Stimulated activated CD4-positive, alpha-beta T cell treated with anti-CD3 and anti-CD28 coated beads, TNF-alpha, amount 100 ng/mL, for 48 hours (primary cell): ENCODE measurements at places on chromosomes 3 and 15.

DNA sequence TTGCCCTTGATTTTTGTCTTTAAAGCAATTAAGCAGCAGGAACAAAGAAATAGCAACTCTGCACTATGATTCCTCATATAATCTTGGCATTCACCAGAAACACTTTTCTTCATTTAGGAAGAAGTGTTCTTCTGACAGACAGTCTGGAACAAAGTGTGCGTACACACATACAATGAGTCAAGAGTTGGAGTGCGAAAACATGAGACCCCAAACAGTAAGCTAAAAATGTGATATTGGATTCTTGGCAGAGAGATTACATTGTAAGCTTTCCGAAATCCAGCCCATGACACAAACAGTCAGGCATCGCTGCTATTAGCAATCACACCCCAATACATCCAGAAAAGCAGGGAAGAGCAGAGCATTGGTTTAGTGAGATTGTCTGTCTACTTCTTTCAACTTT, 306.7 kb upstream of the TBC1D5 start:
- DNase-seq, result no peak

DNA sequence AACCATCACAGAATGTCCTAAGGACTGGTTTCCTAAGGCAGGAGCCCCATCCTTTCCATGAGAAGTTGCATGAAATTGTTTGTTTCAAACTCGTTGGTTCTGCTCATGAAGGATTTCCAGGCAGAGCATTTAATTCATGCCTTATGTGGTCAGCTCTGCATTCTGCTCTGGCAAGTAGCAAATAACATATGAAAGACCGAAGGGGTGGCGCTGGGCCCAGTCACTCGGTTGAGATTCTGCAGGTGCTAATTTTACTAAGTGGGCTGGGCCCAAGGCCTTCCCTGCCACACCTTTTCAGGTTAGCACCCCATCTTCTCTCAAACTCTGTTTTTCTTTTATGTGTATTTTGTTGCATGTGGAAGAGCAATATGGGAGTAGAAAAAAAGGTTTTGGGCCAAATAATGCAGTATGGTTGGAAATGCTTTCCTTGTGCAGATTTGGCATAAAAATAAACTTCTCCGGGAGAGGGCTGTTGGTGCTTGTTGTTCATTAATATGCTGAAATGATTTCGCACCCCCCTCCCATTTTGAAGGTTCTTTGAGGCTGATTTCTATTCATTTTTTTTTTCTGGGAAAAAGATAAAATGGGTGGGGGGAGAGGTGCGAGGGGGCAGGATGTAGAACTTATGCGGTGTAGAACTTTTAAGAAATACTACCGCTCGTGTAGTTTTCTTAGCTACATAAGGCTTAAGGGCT, 182.9 kb upstream of the FEZF2 start:
- DNase-seq, result no peak

DNA sequence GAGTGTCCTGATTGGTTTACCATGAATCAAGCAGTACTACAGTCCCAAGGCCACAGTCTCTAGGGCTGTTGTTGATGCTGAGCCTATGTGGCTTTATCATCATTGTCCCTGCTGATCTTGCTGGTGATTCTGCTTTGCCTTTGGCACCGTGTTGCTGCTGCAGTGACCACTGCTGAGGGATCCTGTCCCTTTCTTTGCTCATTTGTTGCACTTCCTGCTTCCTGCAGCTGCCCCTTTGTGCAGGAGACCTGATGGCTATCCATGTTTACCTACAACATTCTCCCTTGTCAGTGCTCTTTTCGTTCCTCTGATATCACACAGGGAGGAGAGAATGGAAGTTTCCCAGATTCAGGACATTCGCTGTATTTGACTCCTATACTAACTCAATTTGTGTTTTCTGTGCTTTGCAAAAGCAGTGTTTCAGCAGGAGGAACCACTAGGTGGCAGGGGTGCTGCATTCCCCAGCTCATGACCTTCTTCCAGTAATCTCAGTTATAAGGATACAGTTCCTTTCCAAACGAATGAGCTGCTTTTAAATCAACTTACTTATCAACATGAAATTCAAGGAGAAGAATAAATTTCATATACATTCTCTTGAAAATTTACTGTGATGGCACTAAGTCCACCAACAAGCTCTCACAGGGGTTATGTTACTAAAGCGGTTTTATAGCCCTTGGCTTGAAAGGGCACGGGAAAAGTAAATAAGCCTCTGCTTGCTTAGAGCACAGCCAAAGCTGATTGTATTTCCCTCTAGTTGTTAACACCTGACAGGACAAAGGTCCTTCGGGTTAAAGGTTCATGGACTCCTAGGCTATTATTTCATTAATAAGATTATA, 9.7 kb upstream of the THUMPD3 start:
- DNase-seq, result no peak

- no peak for DNase-seq
Measured at GRCh38 chr3:197841789-197842188, 50.7 kb downstream of the LRCH3 start.

DNA sequence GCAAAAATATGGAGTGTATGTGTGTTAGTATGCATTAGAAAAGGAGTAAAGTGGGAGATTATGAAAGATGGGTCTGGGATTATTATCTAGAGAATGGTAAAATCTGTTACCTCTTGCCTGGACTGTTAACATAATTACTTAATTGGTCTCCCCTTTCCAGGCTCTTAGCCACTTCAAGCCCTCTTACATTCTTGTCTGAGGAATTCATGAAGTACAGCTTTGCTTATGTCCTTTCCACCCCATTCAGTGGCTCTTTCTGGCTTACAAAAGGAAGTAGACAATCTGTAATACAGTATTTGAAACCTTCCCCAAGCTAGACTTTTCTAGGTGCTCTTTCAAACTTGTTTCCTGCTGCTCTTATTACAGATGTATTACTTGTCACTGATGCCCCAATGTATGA, 129.8 kb downstream of the MBNL1 start:
- no peak for DNase-seq

GRCh38 chr3:125552401-125552800, 32.4 kb upstream of the SNX4 start:
- DNase-seq, result no peak

- no peak for DNase-seq
Measured at GRCh38 chr3:194103983-194104751, 31.8 kb upstream of the HES1 start.

DNA sequence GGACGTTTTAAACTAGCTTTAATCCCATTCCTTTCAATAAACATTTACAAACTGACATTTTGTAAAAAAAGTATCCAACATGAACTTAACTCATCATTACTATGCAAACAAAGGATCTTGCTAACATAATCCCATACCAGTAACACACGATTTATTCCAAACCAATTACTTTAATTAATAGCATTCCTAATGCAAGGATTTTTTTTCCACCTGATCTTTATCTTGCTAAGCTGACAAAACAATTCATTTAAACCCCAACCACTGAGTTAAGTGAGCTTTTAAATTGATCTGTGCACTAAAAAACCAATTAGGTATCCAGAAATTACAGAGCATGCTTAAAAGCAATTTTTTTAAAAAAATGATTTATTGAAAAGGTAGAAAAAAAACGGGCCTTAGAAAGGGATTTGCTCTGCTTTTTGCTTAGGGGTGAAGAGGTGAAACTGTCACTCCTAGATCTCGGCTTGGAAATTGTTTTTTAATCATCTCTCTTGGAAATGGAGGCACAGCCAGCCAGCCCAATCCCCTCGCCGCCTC, 1.2 kb downstream of the SH3BP5 start:
- DNase-seq, result no peak

GRCh38 chr3:145015253-145015652, 1043.6 kb downstream of the DIPK2A start:
- no peak for DNase-seq

DNA sequence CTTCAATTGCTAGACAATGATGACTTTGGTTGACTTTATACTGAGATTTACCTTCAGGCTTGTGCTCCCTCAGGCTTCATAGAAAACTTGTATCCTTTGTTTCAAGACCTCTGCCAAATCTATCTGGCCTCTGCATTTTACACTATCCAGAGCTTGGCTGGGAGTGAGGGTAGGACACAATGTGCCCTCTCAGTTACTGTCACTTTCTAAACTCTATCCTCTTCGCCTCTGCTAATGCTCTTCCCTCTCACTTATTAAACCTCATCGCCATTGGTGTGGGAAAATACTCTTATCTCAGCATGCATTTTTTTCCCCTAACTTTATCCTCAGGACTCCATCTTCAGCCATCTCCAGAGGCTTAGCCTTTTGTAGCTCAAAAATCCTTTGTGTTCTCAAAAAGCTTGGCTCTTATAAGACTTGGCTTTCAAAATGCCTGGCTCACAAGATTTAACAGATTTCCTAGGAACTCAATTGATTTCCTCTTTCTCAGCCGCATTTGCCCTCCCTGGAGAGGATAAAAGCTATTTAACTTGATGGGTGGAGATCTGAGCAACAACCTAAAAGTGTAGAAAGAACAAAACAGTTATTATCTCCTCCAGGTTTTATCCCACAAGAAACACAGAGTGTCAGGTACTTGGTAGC, 28.3 kb downstream of the SUCNR1 start:
- no peak for DNase-seq

GRCh38 chr3:34864011-34864410, 775.3 kb upstream of the ARPP21 start:
- DNase-seq, result no peak

- no peak for DNase-seq
Measured at GRCh38 chr3:74075241-74075640, 450.5 kb upstream of the PDZRN3 start.

DNA sequence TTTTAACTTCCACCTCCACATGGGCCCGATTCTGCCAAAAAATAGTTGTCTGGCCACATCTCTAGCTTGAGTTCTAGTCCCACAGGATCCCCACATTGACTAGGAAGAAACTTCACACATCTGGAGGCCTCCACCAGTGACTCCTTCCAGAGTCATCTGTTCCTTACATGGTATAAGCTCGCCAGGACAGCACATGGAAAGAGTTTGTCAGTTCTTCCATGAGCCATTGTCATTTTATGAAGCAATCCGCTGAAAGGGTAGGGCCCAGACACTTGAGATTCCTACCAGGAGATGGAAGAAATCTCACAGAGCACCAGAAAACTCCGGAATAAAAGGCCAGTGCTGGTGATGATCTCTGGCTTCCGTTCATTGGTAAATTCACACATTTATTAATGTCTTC, 350.5 kb upstream of the ICE2 start:
- DNase-seq, result no peak

- DNase-seq, result no peak
Measured at GRCh38 chr15:77412972-77413698, 6.8 kb downstream of the PEAK1 start.

DNA sequence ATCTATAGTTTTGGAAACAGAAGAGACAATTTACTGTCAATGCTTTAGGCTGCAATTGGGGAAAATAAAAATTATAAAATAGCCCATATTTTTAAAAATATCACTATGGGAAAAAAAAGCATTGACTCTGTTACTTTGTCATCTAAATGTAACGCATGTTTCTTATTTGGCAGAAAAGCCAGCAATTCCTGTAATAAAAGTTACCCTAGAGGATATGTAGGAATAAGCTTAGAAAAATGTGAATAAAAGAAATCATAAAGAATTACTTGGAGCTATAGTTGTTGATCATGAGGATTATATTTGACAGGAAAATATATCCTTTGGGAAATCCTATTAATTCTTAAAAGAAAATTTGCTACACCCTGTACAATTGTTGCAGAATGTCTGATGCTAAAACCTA, 515.4 kb upstream of the IL12A start:
- no peak for DNase-seq

DNA sequence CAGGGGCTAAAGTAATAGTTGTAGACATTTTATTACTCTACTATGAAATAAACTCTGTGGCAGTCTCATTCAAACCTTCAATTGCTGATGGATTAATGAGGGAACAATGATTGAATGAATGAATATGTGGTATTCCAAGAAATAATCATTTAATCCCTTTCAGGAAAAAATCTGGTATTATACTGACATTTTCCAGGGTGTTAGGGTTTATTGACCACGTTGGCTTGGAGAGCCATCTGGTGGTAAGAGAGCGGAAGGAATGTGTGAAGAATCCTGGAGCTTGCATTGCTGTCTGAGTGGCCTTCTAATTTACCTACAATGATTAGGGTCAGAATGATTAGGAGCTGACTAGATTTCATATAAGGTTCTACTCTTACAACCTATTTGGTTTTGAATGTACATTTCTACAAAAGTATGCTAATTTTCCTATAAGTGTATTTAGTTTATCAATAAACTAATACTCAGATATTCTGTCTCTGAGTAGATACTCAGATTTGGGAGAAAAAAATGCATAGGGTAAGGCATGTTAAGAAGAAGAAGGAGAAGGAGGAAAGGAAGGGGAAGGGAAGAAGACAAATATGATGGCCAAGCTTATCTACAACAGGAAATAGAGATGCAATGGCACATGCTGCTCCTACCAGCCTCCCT, 249.9 kb downstream of the ROBO1 start:
- no peak for DNase-seq

GRCh38 chr3:81242871-81243270, 518.6 kb downstream of the GBE1 start:
- DNase-seq, result no peak

GRCh38 chr3:107206141-107206540, 171.1 kb upstream of the CCDC54 start:
- no peak for DNase-seq

DNA sequence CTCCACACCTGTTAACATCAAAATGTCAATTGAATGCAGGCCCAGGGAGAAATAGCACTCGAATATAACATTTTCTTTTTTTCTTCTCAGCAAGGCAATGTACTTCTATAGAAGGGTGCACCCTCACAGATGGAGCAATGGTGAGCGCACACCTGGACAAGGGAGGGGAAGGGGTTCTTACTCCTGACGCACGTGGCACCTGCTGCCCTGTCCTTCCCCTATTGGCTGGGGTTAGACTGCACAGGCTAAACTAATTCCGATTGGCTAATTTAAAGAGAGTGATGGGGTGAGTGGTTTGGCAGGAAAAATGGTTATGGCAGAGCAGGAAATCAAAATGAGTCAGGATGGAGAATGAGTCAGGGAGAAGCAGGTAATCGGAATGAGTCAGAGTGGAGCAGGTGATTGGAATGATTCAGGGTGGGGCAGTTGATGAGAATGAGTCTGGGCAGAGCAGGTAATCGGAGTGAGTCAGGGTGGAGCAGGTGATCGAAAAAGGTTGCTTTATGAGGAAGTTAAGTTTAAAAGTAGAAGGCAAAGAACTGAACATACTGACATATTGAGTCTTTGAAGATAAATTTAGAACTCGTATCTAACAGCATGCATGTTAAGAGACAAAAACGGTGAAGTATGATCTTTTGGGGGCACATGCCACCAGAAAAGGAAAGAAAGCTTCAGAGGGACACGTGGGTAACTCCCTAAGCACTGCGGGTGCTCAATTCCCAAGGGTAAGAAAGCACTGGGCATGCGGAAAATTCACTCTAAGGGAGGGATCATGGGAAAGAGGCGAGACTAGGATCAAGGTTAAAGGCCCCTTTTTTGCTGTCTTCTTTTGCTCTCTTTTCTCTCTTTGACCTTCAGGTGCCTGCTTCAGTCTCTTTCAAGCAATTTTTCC, 72.9 kb upstream of the GALNT15 start:
- peak; percentile 5 for DNase-seq

DNA sequence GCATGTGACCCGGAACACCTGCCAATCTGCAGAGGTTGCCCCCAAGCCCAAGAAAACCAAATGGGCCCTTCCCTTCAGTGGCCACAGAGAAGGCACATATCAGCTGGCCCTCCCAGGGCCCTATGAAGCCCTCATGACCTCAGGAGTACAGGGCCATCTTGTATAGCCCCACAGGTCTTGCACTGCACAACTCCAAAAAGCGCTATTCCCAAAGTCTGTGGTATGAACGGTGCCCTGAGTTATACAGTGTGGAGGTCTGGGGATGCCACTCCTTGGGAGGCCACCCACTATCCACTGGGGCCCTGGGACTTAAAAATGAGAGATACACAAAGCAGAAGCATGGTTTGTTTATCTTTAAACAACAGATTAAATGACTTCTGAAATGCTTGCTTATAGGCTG, 61.5 kb downstream of the CAPN7 start:
- no peak for DNase-seq

GRCh38 chr3:108376026-108376425, 79.7 kb downstream of the HHLA2 start:
- no peak for DNase-seq
